ENCODE measurements at places on chromosomes 1 and 21. TPM values are rescaled to one million over a fixed set of nuclear protein-coding genes. Genes with fewer than 3 reads are reported as not detected.

TRIM17 gene
- 1.6 TPM for total RNA-seq

SON gene
- total RNA-seq, result 268 TPM

EPHB2 gene
- 8.8 TPM for total RNA-seq

MRAP gene
- 0.46 TPM for total RNA-seq

OPTC gene
- total RNA-seq, result not detected

GRCh38 chr1:204624631-204625216, 60.8 kb downstream of the LRRN2 start:
- DNase-seq, result no peak

GRCh38 chr21:25735646-25736597, 1.1 kb downstream of the GABPA start:
- DNase-seq, result no peak

GRCh38 chr1:109636201-109636952, 16.7 kb downstream of the AMPD2 start:
- DNase-seq, result no peak

DNA sequence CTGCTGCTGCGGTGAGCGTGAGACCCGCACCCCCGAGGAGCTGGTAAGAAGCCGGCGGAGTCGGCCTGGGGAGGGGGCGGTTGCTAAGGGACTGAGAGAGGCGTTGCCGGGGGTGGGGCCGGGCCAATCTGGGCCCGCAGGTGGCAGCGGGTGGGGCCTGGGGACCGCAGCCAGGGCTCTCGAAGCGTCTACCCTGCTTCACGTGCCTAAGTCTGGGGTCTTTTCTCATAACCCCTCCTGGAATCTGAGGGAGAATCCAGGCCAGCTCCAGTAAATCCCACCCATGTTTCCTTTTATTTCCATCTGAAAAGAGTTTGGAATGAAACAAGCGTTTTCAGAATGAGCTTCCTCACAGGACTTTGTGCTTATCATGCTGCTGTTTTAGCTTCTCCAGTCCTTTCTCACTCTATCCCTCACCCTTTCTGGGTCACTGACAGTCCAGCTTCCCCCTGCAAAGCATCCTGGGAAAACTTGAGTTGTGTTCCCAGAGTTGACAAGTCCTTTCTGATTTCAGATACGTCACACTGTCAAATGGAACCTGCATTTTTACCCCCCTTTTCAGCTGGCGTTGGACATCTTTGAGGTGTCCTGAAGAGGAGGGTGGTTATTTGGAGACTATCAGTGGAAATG, 431 bp downstream of the CLCN6 start:
- DNase-seq, result no peak

GRCh38 chr1:53367503-53368313, 39.8 kb upstream of the LRP8 start:
- DNase-seq, result peak; percentile 22

DNA sequence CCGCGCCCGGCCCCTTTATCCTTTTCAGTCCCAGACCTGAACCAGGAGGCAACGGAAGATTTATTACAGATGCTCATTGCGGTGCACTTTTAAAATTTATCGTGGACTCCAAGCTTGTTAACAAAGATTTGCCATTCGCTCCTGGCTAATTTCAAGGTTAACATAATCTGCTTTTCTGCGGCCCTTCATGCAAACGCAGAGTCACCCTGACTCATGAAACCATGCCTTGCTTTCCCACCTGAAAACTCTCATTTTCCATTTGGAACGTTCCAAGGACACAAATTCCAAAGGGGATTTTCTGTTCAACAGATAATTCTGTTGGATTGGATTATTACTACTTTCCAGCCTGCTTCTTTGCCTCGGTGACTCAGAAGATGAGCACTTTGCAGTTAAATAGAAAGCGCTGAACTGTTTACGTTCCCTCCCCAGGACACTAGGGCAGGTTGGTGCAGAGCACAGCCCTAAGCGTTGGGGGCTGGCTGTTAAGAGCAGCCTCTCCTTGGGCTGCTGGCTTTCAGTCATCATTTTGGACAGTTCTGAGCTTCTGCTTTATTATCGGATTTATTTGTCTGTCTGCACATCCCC, 51.1 kb downstream of the CD247 start:
- DNase-seq, result no peak

- DNase-seq, result peak; percentile 62
Observed at GRCh38 chr1:109478806-109479205, 4.9 kb upstream of the ATXN7L2 start.

DNA sequence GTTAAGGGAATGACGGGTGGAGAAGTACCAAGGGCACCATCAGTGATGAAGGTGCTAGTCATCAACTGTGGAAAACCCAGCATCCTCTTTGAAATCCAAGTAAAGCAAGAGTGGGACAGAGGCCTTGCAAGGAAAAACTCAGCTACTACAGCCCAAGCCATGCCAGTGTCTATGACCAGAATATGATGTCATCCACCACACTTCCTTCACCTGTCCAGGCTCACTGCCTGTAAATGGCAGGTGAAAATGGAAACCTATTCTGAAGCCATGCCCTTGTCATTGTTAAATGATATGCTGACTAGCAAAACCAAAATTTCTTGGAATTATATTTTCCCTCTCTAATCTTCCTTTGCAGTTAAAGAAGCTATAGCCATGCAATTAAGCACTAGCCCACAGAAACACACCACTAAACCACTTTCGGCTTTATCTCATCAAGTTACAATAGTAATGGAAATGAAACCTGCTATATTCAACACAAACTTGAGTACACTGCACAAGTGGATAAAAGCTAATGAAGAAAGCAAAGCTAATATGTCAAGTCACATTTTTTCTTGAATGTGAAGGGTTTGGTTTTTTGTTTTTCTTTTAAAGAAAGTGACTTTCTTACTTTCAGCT, 96.3 kb upstream of the RALGPS2 start:
- DNase-seq, result no peak
